Caco-2 (cell line): ENCODE measurements at places on chromosomes 2 and 18. TPM values are rescaled to one million over a fixed set of nuclear protein-coding genes. Genes with fewer than 3 reads are reported as not detected.

TRAPPC8 gene
- 19.8 and 21.1 TPM in 2 replicates for total RNA-seq

DNA sequence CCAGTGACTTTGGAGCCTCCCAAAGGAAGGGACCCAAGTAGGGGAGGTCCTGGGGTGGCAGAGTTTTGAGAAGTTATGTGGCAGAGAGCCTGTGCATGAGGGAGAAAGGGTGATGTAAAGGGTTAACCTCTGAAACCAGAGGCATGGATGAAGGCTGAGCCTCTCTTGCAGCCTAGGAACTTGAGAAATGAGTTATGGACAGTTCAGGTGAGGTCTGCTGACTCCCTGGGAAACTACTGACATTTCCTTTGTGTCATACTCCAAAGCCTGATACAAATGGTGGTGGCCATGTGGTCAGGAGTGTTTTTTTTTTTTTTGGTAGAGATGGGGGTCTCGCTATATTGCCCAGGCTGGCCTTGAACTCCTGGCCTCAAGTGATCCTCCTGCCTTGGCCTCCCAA is 12.4 kb upstream of the GNLY start:
- no peaks in the 10 kb centered on the region for H3K36me3 ChIP-seq
- peaks cover 5% of the 10 kb centered on the region; the same call in 1 of the 2 replicates for H3K4me1 ChIP-seq
- no peak overlapping the region for H3K4me3 ChIP-seq
- H3K27me3 ChIP-seq = no peaks in the 10 kb centered on the region
- no peak for DNase-seq

GALR1 gene
- not detected in 2 replicates for total RNA-seq

DNA sequence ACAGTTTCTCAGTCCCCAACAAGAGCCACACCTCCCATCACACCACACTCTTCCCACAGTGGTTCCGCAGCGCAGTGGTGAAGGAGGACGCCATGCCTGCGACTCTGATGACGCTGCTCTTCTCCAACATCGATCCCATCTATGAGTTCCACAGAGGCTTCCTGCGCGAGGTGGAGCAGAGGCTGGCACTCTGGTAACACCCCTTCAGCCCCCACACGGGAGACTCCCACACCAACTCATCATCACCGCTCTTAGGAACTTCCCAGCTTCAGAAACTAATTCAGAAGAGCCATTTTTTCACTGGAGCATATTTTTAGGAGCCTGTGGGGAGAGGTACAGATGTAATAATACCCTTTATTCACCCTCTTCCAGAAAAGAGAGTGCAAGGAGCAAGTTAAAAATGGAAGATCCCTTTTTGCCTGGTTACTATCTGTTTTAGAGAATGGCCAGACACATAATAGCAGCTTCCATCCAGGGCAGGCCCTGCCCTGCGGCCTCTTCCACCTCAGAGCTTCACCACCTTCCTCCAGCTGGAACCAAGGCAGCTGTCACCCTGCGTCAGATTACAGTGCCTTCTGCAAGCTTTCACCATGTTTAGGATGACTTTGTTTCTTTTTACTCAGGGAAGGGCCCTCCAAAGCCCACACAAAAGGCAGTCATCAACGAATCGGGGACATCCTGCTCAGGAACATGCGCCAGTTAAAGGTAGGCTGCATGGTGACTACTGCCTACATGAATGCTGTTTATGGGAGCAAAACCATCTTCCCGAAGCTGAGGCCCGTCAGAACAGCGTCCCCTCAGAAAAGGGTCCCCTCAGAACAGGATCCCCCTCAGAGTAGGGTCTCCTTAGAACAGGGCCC is 44.9 kb downstream of the STK25 start:
- H3K36me3 ChIP-seq = no peaks in the 10 kb centered on the region
- no peaks in the 10 kb centered on the region for H3K27me3 ChIP-seq
- DNase-seq = no peak
- H3K4me1 ChIP-seq = no peaks in the 10 kb centered on the region
- no peak overlapping the region for H3K27ac ChIP-seq

GRCh38 chr2:120384486-120385354 is 38.8 kb downstream of the INHBB start:
- peaks cover 22% of the 10 kb centered on the region for H3K4me1 ChIP-seq
- H3K4me3 ChIP-seq = no peak overlapping the region
- DNase-seq = peak; percentile 71
- H3K27me3 ChIP-seq = no peaks in the 10 kb centered on the region
- H3K36me3 ChIP-seq = no peaks in the 10 kb centered on the region

GRCh38 chr18:60130284-60130683 is 230.5 kb downstream of the PMAIP1 start:
- H3K36me3 ChIP-seq = no peaks in the 10 kb centered on the region
- H3K27me3 ChIP-seq = no peaks in the 10 kb centered on the region
- H3K4me1 ChIP-seq = no peaks in the 10 kb centered on the region
- H3K4me3 ChIP-seq = no peak overlapping the region
- no peak overlapping the region for H3K27ac ChIP-seq

GRCh38 chr18:3972291-3972930 is 482.7 kb downstream of the DLGAP1 start:
- no peak for DNase-seq
- H3K27me3 ChIP-seq = no peaks in the 10 kb centered on the region
- H3K4me1 ChIP-seq = no peaks in the 10 kb centered on the region
- no peak overlapping the region for H3K27ac ChIP-seq
- H3K4me3 ChIP-seq = no peak overlapping the region

DNA sequence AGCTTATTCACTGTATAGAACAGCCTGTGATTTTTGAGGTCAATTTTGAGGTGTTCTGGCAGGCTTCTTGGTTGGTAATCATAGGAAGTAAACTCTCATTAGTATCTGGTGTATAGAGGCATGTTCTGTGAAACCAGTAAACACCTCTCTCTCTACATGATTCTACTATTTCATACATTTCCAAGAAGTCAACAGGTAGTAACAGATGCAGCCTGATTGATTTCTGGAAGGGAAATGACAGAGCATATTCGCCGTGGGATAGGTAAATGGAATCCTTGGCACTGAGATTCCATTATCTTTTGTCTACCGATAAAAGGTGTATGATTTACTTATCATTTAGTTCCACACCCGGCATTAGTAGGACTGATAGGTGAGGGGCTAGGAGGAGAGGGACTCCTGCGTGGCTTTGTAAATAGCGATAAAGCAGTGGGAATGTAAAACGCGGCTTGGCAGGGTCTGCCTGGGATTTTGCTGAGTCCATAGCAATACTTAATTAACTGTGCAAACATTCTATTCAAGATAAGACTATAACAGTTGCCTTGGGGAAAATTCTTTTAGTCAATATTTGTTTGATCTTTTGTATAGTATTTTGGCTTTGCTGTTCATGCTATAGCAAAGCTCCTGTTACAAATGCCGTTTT is 32.3 kb downstream of the LYPD6B start:
- peaks cover 3% of the 10 kb centered on the region; the same call in 1 of the 2 replicates for H3K36me3 ChIP-seq
- peak overlapping the region; percentile 80 for H3K27ac ChIP-seq
- peaks cover 29% of the 10 kb centered on the region for H3K4me1 ChIP-seq

DNA sequence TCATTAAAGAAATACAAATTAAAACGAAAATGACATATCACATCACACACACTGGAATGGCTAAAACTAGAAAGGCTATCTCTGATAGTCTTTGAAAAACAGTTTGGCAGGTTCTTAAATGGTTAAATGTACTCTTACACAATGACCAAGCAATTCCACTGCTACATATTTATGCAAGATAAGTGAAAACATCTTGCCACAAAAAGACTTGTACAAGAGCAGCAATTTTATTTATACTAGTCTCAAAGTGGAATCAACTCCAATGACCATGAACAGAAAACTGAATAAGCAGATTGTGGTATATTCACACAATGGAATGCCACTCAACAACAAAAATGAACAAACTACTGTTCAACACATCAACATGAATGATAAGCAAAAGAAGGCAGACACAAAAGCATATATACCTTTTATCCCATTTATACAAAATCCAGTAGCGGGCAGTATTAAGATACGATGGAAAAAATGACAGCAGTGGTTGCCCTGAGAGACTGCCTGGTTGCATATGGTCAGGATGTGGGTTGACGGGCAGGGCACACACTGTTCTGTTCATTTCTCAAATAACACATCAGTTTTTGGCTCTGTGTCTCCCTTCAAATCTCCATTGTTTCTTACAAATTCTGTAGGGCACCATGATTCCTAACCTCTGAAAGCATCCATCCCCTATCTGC is 25.4 kb downstream of the SP100 start:
- no peak overlapping the region for H3K4me3 ChIP-seq
- H3K36me3 ChIP-seq = no peaks in the 10 kb centered on the region
- no peaks in the 10 kb centered on the region for H3K4me1 ChIP-seq
- H3K27me3 ChIP-seq = no peaks in the 10 kb centered on the region
- no peak overlapping the region for H3K27ac ChIP-seq
- DNase-seq = no peak

- DNase-seq = no peak
- no peak overlapping the region for H3K27ac ChIP-seq
- H3K4me1 ChIP-seq = peaks cover 6% of the 10 kb centered on the region; the same call in 1 of the 2 replicates
- no peaks in the 10 kb centered on the region for H3K27me3 ChIP-seq
- H3K4me3 ChIP-seq = no peak overlapping the region
- no peaks in the 10 kb centered on the region for H3K36me3 ChIP-seq
These were observed 9.6 kb upstream of the MYCN start for GRCh38 chr2:15930589-15931318.

DSC3 gene
- total RNA-seq = 4.5 and 6.8 TPM in 2 replicates

SAG gene
- total RNA-seq = not detected in 2 replicates

DNA sequence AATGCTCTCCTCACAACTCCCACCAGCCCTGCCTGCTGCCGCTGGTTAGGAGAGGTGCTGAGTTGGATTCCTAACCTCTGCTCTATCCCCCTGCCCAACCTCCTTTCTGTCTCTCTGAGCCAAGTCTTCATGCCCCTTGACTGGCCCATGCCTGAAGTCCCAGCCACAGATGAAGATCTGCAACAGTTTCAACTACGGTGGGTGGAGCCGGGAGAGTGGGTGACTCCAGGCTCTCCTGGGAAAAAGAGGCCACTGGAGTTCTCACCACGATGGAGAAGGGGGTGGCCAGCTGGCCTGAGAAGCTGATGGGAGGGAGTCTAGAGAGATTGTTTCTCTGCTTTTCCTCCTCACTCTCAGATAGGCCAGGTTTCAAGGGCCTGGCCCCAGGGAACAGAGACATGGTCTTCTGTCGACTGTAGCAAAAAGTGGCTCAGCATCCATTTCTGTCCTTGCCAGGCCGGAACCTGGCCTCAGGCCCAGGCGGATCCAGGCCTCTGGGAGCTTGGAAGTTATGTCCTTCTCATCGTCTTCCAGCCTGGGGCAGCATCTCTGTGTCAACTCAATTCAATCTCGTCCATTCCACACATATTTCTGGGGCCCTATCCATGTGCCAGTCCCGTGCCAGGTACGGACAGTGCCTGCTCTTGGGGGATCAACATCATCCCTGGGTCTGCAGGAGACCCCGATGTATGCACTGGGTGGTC is 75.3 kb downstream of the INHBB start:
- no peaks in the 10 kb centered on the region for H3K27me3 ChIP-seq
- no peaks in the 10 kb centered on the region for H3K36me3 ChIP-seq
- no peak overlapping the region for H3K27ac ChIP-seq
- H3K4me1 ChIP-seq = peaks cover 7% of the 10 kb centered on the region; the same call in 1 of the 2 replicates
- DNase-seq = no peak

DOK6 gene
- total RNA-seq = not detected in 2 replicates

GRCh38 chr18:28735731-28736130 is 558.8 kb upstream of the CDH2 start:
- no peaks in the 10 kb centered on the region for H3K4me1 ChIP-seq
- H3K27me3 ChIP-seq = no peaks in the 10 kb centered on the region
- no peaks in the 10 kb centered on the region for H3K36me3 ChIP-seq
- H3K27ac ChIP-seq = no peak overlapping the region
- DNase-seq = no peak

DNA sequence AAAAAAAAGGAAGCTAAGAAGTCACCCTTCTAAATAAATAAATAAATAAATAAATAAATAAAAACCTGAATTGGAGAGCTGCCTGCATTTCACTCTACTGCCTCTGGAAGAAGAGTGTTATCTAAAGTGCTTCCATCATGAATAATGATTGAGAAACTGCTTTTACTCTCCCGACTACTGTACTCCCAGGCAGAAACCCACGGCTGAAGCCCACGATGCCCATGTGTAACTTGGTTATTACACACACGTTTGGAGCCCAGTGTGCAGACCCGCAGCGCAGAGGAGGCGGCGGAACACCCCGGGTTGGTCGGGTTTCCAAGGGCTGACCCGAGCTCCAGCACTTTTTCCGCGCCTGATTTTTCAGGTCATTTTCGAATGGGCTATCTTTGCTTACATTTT is 697 bp upstream of the SPATS2L start:
- no peak for DNase-seq
- H3K27ac ChIP-seq = peak overlapping the region; percentile 97
- H3K36me3 ChIP-seq = no peaks in the 10 kb centered on the region
- peak overlapping the region; percentile 88 for H3K4me3 ChIP-seq
- peaks cover 69% of the 10 kb centered on the region for H3K4me1 ChIP-seq

GAL3ST2 gene
- 6.0 and 6.8 TPM in 2 replicates for total RNA-seq

TMEFF2 gene
- total RNA-seq = not detected in 2 replicates

LOXL3 gene
- 13.8 and 15.9 TPM in 2 replicates for total RNA-seq

GRCh38 chr2:150900913-150901312 is 360.8 kb downstream of the RBM43 start:
- no peaks in the 10 kb centered on the region for H3K27me3 ChIP-seq
- no peak overlapping the region for H3K4me3 ChIP-seq
- H3K27ac ChIP-seq = no peak overlapping the region
- no peak for DNase-seq
- H3K4me1 ChIP-seq = no peaks in the 10 kb centered on the region

DNA sequence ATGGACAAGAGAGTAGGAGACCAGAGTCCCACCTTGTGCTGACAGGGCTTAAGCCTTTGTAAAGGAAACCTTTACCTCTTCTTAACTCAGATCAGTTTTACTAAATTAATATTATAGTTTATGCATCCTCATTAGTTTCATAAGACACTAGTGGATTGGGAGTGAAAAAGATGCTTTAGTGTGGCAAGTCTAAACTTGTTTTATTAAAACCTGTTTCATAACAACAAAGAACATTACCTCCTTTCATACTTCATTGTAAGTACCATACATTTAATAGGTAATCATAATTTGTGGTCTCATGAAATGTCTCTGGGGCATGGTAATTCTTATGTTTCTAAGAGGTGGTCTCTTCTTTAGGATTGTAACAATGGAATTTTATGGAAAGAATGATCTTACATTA is 63.4 kb downstream of the PIKFYVE start:
- no peak overlapping the region for H3K27ac ChIP-seq
- no peaks in the 10 kb centered on the region for H3K27me3 ChIP-seq
- peaks cover 2% of the 10 kb centered on the region; the same call in 1 of the 2 replicates for H3K36me3 ChIP-seq
- H3K4me3 ChIP-seq = no peak overlapping the region

FAM110C gene
- 3.2 and 3.9 TPM in 2 replicates for total RNA-seq

DNA sequence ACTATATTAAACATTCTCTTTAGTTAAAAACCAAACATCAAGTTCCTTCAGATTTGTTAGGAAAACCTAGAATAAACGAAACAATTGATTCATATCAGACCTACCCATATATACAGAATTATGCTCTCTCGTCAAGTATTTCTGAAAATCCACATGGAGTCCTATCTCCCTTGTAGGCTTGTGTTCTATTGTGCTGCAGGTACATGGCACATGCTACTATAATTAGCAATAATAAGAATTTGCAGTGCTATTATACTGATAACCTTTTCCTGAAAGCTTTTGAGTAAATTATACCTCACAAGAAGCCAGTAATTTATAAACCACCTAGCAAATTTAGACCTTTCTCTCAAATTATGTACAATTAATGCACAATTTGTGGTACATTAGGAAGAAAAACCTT is 158.6 kb upstream of the STK17B start:
- H3K36me3 ChIP-seq = no peaks in the 10 kb centered on the region
- no peak for DNase-seq
- H3K27me3 ChIP-seq = no peaks in the 10 kb centered on the region

GRCh38 chr18:58496231-58496630 is 132.7 kb downstream of the ALPK2 start:
- H3K27me3 ChIP-seq = no peaks in the 10 kb centered on the region
- no peaks in the 10 kb centered on the region for H3K36me3 ChIP-seq
- no peak overlapping the region for H3K4me3 ChIP-seq
- no peaks in the 10 kb centered on the region for H3K4me1 ChIP-seq
- DNase-seq = no peak
